SK-N-SH (cell line): ENCODE measurements at places on chromosomes 5 and 9.

GRCh38 chr9:116191576-116192415, 38.2 kb downstream of the PAPPA start:
- no peak for DNase-seq

DNA sequence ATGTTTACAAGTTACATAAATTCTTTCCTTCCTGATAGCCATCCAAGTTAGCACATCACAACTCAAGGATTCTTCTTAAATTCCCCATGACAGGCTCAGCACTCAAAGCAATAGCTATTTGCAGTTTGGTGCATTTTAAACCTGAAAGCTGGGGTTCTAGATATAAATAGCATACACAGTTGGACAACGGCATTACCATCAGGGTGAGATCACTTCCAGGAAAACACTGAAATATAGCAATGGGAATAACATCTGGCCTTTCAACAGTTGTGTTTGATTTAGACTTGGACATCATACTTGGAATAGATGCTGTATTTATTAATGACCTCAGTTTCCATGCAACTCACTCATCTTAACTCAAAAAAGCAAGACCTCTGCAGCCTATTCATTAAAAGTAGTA, 24.7 kb upstream of the LECT2 start:
- no peak for DNase-seq

GRCh38 chr5:138631096-138631928, 56.1 kb upstream of the HSPA9 start:
- no peak for DNase-seq

DNA sequence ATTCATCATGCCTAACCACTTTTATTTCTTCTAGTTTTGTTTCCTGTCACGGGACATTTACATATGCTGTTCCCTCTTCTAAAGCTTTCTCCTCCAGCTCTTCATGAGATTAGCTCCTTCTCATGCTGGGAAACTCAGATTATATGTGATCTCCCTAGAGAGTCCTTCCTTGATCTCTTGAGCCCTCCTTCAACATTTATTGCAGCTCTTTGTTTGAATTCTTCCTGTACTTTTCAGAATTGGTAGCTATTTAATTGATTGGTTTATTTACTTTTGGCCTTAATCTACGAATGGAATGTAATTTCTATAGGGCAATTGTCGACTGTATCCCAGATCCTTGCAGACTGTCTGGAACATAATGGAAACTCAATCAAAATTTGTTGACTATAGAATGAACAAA, 9.7 kb upstream of the TRPM3 start:
- DNase-seq, result no peak

GRCh38 chr9:132641216-132641615, 28.6 kb downstream of the DDX31 start:
- DNase-seq, result no peak

GRCh38 chr5:168531987-168532864, 3.1 kb downstream of the FBLL1 start:
- DNase-seq, result peak; percentile 51

GRCh38 chr5:134240421-134240962, 14.6 kb upstream of the PPP2CA start:
- peak; percentile 24 for DNase-seq
